ENCODE measurements at places on chromosomes 4 and X.

DNA sequence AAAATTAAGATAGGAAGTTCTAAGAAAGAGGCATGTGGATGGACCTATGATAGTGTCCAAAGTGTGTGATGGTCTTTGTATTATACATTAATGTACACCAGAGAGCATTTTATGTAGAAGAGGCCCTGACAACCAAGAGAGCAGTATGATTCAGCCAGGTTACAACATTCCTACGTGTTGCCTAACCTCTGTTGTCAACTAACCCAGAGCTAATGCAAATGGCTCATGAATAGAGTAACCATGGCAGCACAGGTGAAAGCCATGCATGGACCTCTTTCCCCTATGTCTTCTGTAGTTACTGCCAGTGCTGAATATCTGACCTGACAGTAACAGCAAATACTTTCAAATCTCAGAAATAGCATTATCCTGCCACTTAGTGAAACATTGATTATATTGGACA lies 255.6 kb downstream of the NDST4 start:
- no peak for DNase-seq

- DNase-seq, result no peak
These were observed 30.5 kb downstream of the STARD8 start for GRCh38 chrX:68677998-68678397.

DNA sequence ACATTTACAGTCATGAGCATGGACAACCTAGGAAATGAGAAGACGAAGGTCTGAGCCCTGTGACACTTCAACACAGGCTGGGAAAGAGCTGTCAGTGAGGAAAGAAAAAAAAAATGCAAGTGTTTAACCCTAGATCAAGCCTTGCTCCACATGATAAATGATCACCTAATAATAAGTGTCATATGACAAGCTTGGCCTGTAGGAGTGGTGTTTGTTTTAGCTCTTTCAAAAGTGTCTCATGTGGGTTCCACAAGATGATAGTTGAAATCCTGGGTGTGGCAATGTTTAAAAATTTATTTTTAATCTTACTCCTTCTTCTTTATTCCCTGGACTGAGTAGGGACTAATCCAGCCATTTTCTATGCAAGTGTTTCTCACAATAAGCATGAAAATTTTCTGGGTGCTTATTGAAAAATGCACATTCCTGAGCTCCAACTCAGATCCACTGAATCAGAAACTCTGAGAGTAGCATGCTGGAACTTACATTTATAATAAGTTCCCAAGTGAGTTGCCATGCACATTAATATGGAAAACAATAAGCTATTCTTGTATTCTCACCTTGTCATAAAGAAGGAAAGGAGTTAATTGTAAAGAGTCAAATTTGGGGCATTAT lies 138.3 kb downstream of the AREG start:
- DNase-seq, result no peak

DNA sequence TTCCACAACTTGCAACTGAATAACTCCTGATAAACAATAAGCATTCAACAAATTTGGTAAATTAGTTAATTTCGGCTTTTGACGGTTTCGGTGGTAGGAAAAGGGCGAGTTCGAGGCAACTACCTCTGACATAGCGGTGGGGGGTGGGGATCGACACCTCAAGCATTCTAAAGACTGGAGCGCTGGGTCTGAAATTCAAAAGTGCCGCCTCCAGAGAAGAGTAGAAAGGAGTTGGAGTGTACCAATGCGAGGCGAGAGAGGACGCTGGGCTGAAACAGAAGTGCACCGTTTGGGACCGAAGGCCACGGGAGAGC lies 725 bp downstream of the SMC1A start:
- no peak for DNase-seq

GRCh38 chr4:113783701-113784100 lies 22.2 kb upstream of the CAMK2D start:
- DNase-seq, result no peak

DNA sequence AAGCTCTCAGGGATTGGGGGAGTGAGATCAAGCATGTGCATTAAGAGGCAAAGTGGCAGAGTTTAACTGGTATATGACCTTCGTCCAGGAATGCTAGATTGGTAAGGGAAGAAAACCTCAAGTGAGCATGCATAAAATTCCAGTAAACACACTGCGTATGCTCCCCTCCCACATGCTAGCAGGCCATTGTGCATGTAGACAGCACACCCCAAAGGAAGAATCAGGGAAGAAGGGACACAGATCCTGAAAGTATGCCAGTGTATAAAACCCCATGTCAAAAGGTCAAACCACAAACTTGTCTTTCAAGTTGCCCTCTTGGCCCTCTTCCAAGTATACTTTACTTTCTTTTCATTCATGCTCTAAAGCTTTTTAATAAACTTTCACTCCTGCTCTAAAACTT lies 405.2 kb upstream of the CNKSR2 start:
- DNase-seq, result no peak

- no peak for DNase-seq
These were observed 41.8 kb downstream of the ACSL4 start for GRCh38 chrX:109691277-109691676.

GRCh38 chrX:131595120-131595519 lies 51.2 kb downstream of the OR13H1 start:
- no peak for DNase-seq

GRCh38 chr4:144494280-144494679 lies 151.7 kb upstream of the HHIP start:
- DNase-seq, result no peak

GRCh38 chrX:67635424-67635823 lies 91.6 kb downstream of the AR start:
- no peak for DNase-seq

- no peak for DNase-seq
These were observed 35.1 kb downstream of the PRKX start for GRCh38 chrX:3678328-3678727.

DNA sequence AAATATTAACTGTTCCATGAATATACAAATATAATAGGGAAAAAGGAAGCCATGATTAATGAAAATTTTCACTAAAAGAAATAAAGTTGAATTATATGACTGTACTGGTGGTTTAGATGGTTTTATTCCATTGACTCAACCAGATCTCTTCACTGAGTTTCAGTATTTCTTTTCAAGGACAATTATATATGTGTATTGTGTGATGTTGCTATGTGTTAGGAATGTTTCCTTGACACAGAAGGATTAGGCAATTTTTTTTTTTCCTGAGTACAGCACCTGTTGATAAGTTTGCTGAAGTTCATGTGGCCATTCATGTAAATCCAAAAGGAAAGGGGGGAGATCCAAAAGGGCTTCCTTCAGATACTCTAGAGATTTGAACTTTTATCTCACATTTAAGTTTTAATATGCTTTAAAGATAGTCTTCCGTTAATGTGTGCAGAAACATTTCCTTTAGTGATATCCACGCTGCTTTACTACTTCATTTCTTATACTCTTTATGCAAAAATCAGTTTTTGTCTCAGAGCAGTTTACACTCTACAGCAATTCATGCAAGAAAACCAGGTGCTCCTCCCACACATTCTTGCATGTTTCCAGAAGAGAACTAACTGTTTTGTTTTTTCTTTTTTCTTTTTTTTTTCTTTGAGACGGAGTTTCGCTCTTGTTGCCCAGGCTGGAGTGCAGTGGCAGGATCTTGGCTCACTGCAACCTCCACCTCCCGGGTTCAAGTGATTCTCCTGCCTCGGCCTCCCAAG lies 249.1 kb downstream of the RPA4 start:
- no peak for DNase-seq

- no peak for DNase-seq
These were observed 54.6 kb upstream of the HHIP start for GRCh38 chr4:144591401-144591800.

All from NCI-H1092 treated with DMSO at 0.1 percent for 48 hours (cell line).